Activated T-cell treated with anti-CD3 and anti-CD28 coated beads, Interleukin-2, amount 50 U/mL, for 48 hours (primary cell): ENCODE measurements at places on chromosomes 16 and 17.

DNA sequence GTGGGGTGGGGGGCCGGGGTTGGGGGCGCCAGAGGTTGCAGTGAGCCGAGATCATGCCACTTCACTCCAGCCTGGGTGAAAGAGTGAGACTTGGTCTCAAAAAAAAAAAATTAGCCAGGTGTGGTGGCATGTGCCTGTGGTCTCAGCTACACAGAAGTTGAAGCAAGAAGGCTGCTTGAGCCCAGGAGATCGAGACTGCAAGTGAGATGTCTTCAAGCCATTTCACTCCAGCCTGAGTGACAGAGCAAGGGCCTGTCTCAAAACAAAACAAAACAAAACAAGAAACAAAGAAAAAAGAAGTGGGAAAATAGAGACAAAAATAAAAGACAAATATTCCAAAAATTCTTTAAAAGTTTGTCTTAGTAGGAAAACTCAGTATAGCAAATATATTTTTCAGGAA, 135.1 kb upstream of the CORO6 start:
- DNase-seq, result no peak

DNA sequence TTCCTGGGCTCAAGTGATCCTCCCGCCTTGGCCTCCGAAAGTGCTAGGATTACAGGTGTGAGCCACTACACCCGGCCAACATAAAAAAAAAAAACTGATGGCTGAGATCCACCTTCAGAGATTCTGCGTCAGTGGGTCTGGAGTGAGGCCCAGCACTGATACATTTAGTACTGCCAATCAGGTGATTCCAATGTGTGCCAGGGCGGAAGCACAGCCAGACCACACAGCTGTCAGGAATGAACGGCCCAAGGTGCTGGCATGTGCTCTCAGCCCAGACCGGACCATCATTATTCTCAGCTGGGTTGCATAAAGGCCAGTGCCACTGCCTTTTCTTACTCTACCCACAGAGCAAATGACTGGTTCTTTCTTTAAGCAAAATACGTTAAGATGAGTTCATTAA, 1.2 kb upstream of the BCO1 start:
- DNase-seq, result no peak

GRCh38 chr16:28193530-28194423, 18.0 kb downstream of the XPO6 start:
- peak; percentile 66 for DNase-seq

DNA sequence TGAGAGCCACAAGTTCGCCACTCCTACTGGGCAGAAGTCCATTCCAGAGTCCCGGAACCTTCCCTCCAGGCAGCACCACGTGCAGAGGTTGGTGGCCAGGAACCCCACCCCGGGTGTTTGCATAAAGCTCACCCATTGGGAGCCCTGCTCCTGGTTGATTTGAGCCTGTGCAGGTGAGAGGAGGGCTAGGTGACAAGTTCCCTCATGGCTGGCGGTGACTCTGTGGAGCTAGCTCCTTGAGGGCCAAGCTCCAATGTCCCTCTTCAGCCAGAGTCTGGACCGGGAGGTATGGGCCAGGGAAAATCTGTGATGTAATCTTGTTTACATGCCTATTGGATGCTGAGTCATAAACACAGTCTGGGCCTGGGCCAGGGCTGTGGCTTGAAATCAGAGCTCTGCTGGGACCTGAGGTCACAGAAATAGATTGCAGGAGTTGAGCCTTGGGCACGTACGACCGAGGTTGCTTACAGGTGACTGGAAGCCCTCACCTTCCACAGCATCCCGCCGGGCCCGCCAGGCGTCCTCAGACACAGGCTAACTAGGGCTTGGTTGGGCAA, 118.9 kb downstream of the AATF start:
- no peak for DNase-seq
